Testis (tissue), 5 donors: ENCODE measurements at places on chromosomes 3 and 15. TPM values are rescaled to one million over a fixed set of nuclear protein-coding genes. Genes with fewer than 3 reads are reported as not detected.

Gene TIMP4
- total RNA-seq, result 3.3 TPM

- no peak for DNase-seq
Observed at GRCh38 chr3:12229146-12229851, 59.6 kb upstream of the PPARG start.

GRCh38 chr3:189773056-189773455, 141.9 kb downstream of the TP63 start:
- DNase-seq, result no peak

DNA sequence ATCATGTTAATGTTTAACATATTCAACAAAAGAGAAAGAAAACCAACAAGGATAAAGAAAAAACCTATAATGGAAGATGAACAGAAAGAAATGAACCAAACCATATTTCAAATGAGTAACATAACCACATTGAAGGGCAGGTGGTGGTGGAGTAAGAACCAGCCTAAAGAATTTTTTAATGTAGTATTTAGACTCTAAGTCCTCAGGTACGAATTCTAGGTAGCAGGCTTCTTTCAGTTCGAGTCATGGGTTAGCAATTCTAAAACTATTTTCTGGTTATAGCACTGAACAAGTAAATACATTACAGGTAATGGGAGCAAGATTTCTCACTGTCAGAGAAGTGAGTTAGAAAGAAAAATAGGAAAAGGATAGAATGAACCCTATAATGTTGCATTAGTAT, 24.4 kb downstream of the DCBLD2 start:
- DNase-seq, result no peak

DNA sequence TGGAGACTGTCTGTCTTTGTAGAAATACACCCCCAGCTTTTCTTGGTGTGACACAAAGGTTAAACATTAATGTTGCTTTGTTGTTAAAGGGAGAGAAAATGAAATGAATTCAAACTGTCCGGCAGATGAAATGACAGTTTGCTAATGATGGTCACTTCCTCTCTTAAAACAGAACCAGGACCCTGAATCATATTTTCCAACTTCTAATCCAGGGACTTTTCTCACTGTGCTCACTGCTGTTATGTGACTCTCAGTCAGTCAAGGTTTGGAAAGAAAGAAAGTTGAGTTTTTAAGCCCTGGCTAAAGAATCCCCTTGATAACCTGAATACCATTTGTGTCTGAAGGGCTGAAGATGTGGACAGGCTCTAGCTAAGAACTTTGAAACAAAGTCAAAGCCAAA, 215.8 kb downstream of the AGBL1 start:
- DNase-seq, result no peak

DNA sequence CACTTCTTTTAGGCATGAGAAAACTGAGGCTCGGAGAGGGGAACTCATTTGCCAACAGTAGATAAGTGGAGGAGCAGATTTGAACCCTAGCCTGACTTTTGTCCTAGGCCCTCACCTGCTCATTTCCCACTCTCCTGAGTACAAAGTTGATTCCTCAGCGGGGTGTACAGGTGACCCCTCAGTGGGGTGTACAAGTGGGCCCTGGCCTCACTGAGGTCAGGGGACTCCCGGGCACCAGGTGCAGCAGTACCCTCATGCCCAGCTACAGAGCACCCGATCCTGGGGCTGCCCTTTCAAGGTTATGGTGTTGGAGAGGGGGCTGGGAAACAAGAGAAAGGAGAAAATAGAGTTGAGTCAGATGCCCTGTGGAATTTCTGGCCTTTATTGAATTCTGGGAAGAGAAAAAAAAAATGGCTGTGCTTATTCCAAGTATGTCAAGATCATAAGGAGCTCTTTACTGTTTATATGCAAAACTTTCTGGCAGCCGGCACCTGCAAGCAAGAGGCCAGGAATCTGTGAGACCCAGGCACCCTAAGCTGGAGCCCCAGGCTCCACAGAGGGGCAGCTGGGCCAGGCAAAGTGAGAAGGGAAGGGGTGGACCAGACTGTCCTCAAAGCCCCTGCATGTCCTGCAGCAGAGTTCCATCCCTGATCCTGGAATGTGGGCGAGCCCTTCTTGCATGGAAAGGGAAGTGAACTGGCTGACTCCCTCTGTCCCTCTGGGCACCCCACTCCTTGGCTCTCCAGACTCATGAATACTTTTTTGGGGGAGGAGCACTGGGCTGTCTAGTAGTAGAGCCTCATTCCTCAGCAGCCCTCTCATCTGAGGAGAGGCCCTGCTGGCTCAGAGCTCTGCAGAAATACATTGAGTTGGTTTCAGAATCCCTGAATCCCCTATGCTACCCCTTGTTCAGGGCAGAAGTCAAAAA, 43.1 kb downstream of the AMOTL2 start:
- DNase-seq, result peak; percentile 64

Gene EPHA3
- 0.99 TPM for total RNA-seq

DNA sequence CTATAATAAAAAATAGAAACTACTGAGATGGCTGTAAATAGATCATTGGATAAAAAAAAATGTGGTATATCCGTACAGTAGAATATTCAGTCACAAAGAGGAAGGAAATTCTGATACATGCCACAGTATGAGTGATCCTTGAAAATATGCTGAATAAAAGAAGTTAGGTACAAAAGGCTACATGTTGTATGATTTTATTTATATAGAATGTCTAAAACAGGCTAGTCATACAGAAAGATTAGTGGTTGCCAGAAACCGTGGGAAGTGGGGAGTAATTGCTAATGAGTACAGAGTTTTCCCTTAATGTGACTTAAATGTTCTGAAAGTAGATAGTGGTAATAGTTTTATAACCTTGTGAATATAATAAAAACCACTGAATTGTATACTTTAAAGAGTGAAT, 24.9 kb upstream of the FAH start:
- DNase-seq, result no peak

Gene FGF7
- total RNA-seq, result 3.2 TPM

Gene NEDD4
- total RNA-seq, result 8.3 TPM
